ENCODE measurements at places on chromosomes 5 and 9.
A peak's percentile ranks its signal among the peaks of the same experiment; 100 is the strongest.

- DNase-seq: no peak
Observed at GRCh38 chr9:92640398-92641091, 29.4 kb downstream of the IPPK start.

DNA sequence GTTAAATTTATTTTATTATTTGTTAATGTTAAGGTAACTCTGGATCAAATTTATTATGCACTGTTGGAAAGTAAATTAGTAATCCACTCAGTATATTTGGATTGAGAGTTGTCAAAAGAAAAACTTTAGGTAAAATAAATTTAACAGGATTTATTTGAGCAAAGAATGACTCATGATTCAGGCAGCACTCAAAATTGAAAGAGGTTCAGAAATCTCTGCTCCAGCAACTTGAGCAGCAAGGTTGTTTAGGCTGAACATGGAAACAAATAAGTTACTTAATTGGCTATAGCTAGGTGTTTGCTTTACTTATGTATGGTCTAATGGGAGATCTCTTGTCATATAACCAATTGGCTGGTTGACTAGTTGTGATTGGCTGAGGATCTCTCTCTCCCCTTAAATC lies 296.2 kb upstream of the EDIL3 start:
- DNase-seq: no peak

GRCh38 chr5:178460174-178460573 lies 130.0 kb downstream of the COL23A1 start:
- DNase-seq: no peak

- DNase-seq: no peak
Observed at GRCh38 chr5:170330568-170331054, 33.0 kb upstream of the LCP2 start.

DNA sequence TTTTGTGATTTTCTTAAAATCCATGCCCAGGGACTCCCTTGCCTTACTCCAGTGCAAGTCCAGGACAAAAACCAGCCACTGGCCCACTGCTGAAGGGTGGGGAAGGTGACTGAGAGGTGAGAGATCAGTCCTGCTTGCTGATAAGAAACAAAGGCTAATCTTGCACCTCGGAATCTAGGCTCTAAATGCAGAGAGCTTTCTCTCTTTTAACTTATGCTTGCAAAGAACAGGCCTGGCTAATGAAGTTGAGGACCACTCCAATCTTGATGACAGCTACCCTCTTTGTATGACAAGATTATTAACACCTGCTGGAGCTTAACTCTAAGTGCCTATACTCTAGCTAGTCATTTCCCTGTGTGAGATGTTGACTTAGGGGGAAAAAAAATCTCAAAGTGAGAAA lies 8.8 kb downstream of the TLE1 start:
- DNase-seq: no peak

DNA sequence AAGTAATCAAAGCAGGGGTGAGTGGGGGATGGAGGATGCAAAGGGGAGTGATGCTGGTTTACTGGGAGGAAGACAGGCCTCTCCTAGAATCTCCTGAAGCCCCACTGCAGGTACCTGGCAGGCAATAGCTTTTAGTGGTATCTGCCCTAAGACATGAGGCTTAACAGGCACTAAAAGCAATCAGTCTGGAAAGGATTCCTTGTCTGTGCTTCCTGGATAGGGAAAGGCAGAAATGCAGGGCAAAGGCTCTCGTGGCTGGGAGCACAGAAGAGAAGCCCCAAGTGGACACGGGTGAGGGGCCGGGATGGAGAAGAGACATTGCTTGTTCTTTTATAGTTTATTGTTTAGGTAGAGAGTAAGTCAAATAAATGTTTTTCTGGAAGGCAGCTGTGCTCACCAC lies 40.1 kb downstream of the CCNJL start:
- no peak for DNase-seq

DNA sequence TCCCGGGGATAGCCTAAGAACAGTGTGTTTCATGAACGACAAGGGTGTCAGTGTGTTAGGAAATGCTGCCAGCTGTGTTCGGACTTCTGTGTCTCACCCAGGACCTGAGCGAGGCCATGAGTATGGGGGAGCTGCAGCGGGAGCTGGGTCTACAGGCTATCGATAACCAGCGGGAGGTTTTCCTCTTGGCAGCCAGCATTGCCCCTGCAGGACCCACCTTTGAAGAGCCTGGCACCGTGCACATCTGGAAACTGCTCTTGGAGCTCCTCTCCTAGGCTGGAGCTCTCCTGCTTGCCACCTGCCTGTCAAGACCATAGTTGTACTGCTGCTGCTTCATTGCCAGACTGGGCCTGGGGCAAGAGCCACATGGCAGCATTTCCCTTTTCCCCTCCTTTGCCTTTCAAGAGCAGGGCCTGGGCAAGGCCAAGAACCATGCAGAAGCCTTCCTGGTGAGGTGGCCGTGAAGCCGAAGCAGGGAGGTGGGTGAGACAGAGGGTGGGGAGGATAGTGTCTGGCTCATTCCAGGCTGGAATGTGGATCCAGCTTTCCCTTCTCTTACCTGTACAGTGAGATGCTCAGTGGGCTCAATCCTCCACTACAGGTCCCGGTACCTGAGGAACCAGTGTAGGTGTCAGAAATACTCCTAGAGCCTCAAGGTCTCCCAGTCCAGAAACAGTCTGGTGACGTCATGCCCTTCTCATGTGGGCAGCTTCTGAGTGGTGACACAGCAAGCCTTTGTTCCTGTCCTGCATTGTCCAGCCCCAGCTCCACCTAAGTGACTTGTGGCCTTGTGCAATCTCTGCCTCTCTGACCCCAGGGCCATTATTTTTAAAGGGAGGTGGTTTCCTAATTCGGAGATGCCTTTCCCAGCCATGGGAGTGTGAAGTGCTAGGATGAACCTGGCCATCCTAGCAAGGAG lies 6.6 kb downstream of the ARL10 start:
- no peak for DNase-seq

- DNase-seq: no peak
Observed at GRCh38 chr9:36900856-36901220, 133.2 kb downstream of the PAX5 start.

- DNase-seq: no peak
Observed at GRCh38 chr5:102818345-102818744, 63.2 kb downstream of the PAM start.

GRCh38 chr5:141430332-141431113 lies at the start of gene PCDHGA12:
Gene PCDHGA12 (plus strand): TSS chr5:141430507. CDS start chr5:141430760, 253 bp downstream.
- DNase-seq: no peak

DNA sequence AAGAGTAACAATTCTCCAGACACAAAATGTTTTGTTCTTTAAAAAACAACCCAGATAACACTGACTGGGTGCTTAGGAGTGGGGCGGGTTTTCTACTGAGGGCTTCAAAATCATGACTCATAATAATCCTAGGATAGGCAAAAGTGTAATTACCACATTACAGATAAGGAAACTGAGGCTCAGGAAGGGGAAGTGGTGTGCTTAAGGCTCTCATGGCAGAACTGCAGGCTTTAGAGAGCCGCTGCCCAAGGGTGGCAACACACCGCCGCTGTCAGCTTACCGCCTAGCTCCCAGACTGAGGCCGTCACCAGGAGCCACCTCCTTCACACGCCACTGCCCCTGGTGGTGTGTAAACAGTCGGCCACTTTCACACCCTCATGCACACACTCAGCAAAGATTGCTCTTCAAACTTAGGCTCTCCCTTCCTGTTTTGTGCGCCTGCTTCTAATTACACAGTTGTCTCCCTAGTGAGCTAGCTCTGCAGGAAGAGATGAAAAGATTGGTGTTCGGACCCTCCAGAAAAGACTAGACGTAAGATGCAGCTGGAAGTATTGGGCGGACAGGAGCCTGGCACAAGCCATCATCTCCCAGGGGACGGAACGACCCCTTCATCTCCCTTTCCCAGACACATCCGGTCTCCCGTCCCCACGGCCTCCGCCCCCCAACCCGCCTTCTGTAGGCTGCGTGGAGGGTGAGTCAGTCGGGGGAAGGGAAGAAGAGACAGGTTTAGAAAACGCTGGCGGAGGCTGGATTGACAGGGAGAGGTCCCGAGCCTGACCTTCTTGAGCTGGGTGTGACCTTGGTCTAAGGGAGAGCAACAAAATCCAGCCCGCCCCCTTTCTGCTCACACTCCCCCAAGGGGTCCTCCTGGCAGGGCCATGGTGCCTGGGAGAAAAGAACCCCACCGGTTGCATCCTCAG lies 162.7 kb downstream of the SYK start:
- DNase-seq: no peak

DNA sequence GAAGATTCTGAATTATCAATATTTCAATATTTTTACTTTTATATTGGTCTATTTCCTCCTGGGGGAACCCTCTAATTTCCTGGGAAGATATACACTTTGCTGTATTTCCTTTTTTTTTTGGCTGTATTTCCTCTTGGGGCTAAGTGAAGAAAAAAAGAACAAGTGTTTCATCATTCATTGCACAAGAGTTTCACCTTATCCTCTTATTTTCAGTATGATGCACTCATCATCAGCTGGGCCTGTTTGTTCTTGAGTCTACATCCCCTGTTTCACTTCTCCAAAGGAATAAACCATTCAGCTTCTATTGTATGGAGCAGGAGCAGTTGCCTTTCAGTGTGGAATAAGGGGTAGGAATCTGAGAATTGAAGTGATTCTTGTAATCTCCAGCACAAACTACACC lies 210.8 kb downstream of the FAM170A start:
- no peak for DNase-seq

- no peak for DNase-seq
Observed at GRCh38 chr5:42875785-42876374, 64.2 kb upstream of the SELENOP start.

DNA sequence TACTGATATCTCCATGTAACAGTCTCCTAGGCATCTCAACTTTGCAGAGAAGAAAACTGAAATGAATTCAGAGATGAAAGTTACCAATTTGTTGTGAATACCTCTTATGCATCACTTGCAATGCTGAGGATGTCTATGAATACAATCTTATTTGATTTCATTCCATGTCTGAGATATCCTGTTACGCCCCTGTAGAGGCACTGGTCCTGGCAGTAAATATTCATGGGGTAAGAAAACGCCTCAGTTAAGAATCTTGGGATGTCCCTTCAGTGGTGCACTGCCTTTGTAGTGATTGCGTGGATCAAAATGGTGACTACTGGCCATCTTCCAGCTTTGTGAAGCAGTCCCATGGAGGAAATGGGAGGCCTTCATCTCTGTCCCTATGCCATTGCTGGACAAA lies 229.1 kb upstream of the C9orf72 start:
- no peak for DNase-seq

GRCh38 chr9:93244510-93245436 lies 60.8 kb downstream of the WNK2 start:
- DNase-seq: no peak

DNA sequence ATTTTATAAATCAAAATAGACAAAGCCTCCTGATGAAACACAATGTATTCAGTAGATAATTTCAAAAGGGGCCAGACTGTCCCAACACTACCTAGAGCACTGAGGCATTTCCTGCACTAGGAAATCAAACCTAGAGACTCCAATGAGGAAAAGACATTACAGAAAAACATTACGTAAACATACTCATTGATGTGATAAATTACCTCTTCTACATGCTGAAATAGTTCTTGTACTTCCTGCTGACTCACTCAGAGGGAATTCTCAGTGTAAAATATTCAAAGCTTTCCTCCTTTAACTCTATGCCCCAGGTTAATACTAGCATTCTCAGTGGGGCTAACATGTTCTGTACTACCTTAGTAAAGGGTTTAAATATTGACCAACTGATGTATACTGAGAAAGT lies 178.0 kb downstream of the ESM1 start:
- DNase-seq: peak; percentile 39

DNA sequence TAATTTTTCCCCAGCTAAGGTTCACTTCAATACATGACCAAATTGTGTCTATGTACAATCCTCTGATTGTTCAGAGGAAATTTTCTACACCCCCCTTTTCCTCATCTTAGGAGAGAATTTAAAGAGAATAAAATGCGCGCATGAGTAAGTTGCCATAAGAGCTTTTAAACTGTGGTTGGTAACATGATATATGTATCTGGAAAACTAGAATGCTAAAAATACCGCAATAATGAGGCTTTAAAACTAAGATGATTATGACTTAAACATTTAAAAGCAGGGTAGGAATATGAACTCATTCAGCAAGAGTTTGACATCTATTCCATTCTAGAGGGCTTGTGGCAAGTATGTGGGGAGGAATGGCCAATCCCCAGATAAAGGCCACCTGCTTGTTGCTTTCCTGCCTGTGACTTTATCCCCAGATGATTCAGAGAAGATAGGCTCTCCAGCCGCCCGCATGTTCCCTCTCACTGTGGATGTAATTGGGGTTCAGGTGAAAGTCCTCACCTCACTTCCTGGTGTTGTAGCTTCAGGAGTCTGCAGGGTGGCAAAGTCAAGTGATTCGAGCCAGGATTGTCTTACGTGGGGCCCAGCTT lies 26.5 kb upstream of the BASP1 start:
- peak; percentile 66 for DNase-seq

DNA sequence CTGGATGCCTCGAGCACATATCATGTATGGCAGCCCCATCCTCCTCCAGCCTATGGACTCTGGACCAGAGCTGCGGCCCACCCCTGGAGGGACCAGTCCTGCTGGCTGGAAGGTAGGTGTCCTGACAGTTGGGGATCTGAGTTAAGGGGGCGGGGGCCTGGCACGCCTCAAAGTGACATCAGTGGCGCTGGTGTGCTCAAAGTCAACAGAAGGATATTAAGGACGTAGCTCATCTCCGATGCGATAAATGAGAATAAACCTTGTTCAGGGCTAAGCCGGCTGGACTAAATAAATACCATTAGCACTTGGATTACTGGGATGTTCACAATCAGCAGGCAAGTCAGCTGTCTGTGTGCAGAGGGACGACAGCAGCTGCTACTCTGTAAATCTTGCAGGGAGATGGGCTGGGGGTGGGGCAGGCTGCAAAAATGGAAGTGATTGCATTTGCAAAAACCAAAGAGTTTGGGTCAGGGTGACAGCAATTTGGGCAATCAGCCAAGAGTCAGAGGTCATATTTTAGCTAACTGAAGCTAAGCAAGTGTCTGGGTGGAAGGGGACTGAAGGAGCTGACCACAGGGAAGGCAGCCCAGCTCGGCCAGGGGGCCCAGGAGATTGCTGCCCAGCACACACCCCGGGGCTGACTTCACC lies 80.0 kb upstream of the LRRTM2 start:
- DNase-seq: no peak

- DNase-seq: no peak
Observed at GRCh38 chr5:171310212-171310818, 1.3 kb downstream of the TLX3 start.

GRCh38 chr9:96523374-96523773 lies 73.4 kb downstream of the HABP4 start:
- DNase-seq: no peak

GRCh38 chr5:125874717-125875116 lies 548.5 kb upstream of the GRAMD2B start:
- no peak for DNase-seq

All from SK-N-MC (cell line).